ENCODE measurements at places on chromosomes 4 and X.

- no peak for DNase-seq
Measured at GRCh38 chr4:1489639-1489995, 83.4 kb upstream of the NKX1-1 start.

- no peak for DNase-seq
Measured at GRCh38 chr4:64079316-64079715, 329.9 kb downstream of the TECRL start.

- DNase-seq = no peak
Measured at GRCh38 chr4:11765849-11766453, 337.3 kb upstream of the HS3ST1 start.

GRCh38 chrX:9163214-9163709 lies 129.3 kb upstream of the FAM9B start:
- no peak for DNase-seq

GRCh38 chrX:39204945-39205344 lies 403.7 kb downstream of the MID1IP1 start:
- no peak for DNase-seq

GRCh38 chrX:66017659-66018170 lies 22.2 kb downstream of the VSIG4 start:
- no peak for DNase-seq

GRCh38 chr4:156298230-156298629 lies 344.6 kb upstream of the CTSO start:
- DNase-seq = no peak

GRCh38 chr4:56467284-56468096 lies at the start of gene SRP72:
Gene SRP72 (plus strand): TSS chr4:56467617. CDS start chr4:56467636, 19 bp downstream.
- peak; percentile 87 for DNase-seq

All from activated CD4-positive, CD25-positive, alpha-beta regulatory T cell treated with anti-CD3 and anti-CD28 coated beads, Interleukin-2, amount 50 U/mL, for 72 hours (primary cell).